Activated gamma-delta T cell treated with anti-CD3 and anti-CD28 coated beads, Interleukin-2, amount 50 U/mL, for 16 hours (primary cell): ENCODE measurements at places on chromosomes 16 and 17.
A peak's percentile ranks its signal among the peaks of the same experiment; 100 is the strongest.

DNA sequence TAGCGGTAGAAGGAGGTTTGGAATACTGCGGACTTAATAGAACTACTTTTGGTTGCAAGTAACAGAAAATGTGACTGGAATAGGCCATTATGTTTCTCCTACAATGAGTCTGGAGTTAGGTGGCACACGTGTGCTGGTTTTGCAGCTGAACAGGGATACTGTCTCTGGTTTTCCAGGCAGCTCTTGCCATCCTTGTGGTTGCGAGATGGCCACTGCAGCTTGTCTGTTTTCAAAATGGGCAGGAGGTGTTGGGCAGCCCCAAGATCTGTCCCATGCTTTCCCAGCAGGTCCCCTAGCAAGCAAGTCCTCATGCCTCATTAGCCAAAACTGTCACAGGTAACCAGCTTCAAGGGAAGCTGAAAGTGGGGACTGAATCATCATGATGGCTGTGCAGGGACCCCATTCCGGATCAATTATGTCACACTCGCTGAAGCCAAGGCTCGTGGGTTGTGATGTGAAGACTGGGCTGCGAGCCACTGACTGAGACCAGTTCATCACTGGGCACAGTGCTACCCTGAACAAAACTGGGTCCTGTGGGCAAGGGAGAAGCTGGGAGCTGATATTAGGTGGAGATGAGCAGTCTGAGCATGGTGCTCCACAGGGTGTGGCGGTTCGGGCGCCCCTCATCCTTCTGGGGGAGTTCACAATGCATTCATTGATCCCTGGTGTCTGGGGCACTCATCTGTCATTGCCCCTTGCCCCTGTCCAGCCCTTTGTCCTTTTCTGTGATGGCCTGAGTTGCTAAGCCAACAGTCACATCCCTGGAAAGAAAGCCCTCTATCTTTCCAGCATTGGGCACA is 82.1 kb downstream of the KSR1 start:
- DNase-seq: no peak

GRCh38 chr16:1706386-1707192 is 594 bp downstream of the MAPK8IP3 start:
- DNase-seq: peak; percentile 39

GRCh38 chr17:19386051-19386929 is 700 bp downstream of the MFAP4 start:
- no peak for DNase-seq

DNA sequence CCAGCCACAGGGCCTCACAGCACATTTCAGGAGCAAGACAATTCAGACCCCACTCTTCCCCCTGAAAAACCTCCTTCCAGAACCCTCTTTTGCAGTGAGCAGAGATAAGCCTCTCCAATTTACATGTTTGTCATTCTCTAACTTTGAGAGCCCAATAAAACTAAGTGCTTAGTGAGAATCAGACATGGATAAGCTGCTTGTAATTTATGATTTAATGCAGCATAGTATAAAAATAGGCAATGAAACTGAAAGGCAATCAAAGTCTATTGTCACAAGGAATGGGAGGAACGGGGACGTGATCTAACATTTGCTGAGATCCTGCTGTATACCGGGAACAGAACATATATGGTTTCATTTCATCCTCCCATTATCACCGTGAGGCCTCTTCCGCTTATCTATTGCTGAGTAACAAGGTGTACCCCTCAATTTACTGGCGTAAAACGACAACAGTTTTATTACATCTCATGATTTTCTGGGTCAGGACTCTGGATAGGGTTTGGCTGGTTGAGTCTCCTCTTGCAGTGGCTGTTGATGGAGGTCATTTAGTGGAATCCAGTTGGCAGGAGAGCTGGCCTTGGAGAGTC is 597.4 kb downstream of the MAF start:
- no peak for DNase-seq

DNA sequence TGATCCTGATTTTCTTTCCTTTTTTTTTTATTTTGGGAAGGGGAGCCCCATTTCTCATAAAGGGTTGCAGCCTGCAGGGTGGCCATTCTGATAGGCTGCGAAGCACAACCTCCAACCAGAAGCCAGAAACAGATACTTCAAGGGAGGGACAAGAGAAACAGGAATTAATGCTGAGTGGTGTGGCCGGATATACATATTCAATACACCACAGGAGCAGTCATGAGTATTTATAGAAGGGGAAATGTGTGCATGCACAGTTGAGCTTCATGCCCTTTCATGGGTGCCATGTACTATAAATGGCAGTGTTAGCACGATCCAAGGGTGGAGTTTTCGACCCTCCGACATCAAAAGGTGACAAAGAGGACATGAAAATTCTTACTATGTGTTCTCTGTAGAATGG is 320.8 kb downstream of the CBLN1 start:
- no peak for DNase-seq

DNA sequence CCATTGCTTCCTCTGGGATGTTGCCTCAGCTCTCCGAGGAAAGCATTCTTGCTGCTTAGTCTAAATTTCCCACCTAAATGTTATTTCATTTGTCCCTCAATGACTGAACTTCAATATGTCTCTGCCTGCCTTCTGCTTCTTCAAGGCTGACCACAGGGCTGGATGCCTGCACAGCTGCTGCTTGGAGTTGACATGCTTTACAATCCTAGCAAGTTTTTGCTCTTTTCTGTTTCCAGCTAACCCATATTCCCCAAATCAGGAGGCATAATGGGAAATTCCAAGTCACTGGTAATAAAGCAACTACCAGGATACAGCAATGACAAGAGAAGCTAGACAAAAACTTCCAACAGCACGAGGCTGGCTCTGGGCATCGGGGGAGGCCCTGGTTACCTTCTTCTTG is 48.9 kb downstream of the GTF3C1 start:
- DNase-seq: no peak

DNA sequence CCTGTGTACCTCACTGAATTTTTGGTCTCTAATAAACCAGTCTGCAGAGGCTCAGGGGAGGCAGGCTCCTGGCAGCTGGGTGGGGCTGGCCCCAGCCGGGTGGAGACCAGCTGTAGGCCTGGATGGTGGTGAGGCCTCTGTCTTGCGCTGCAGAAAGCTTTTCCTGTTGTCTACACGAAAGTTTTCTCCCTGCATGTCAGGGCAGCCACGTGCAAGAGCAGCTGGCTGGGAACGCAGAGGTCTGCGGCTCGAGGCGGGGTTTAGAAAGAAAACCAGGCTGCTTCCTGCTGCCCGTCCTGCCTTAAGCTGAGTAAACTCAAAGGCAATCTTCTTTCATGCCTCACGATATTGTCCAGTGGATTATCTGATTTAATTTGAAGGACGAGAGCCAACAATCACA is 2.4 kb downstream of the SERPINF1 start:
- peak; percentile 20 for DNase-seq

- no peak for DNase-seq
Measured at GRCh38 chr17:38428643-38429371, 543 bp downstream of the ARHGAP23 start.

- DNase-seq: no peak
Measured at GRCh38 chr16:88516601-88517061, 53.6 kb upstream of the ZC3H18 start.

GRCh38 chr17:18225642-18226283 is 328 bp downstream of the LLGL1 start:
- DNase-seq: no peak

DNA sequence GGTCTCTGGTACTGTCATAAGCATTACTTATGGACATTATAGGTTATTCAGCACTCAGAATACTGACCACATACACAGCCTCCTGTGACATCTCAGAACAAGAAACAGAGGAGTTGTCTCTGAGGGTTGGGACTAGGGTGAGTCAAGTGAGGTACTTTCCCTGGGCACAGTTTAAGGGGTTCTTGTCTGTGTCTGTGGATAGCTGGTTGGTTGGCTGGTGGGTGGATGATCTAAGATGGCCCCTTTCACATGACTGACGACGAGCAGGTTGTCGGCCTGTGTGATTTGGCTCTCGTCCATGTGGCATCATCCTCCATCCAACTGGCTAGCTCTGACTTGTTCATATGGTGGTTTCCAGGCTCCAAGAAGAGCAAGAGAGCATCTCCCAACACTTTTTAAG is 163.9 kb downstream of the PRKCB start:
- no peak for DNase-seq

GRCh38 chr17:15998031-15998562 is 1.4 kb downstream of the ZSWIM7 start:
- no peak for DNase-seq

DNA sequence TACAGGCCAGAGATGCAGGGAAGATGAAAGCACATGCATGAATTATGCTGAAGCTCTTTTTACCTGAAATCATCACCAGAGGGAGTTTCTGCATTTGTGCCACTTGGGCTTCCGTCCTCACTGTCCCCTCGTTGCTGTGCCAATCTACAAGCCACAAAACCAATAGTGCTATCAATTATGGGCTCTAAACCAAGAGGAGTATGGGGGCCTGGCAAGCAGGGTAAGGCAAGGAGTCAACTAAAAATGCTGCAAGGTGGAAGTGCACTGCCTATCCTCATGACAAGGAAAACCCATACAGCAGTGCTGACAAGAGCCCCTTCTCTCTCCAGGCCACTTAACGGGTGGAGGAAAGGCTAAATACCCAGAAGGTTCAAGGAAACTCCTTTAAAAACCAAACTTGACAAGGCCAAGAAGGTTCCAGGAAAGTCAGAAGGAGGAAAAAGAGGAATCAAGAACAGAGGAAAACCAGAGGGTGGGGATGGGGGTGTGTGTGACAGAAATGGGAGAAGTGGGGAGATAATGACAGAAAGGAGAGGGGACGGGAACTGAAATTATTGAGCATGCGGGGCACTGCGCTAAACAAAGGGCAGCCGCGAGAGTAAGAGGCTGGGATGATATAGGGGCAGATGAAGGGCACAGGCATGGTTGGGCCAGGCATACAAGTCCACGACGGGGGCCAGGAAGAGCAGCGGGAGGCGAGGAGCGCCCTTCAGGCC is 674 bp downstream of the C17orf75 start:
- peak; percentile 23 for DNase-seq

DNA sequence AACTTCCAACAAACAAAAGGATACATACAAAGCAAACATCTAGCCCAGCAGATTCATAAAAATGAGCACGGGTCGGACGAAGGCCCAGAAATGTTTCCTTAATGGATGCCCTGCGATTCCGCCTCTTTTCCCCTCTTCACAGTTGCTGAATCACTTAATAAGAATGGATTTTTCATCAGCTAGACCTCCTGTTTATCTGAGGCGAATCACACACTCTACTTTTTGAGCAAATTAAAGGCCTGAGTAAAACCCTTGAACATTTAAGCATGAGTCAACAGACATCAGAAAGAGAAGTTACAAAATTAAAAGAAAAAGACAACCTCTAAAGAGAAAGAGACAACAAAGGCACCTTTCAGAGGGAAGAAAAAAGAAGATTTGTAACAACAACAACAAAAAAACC is 44.7 kb downstream of the HS3ST3A1 start:
- DNase-seq: no peak

- DNase-seq: no peak
Measured at GRCh38 chr16:61296814-61297213, 739.4 kb downstream of the CDH8 start.

GRCh38 chr16:71537643-71538042 is 11.4 kb downstream of the CHST4 start:
- DNase-seq: no peak

DNA sequence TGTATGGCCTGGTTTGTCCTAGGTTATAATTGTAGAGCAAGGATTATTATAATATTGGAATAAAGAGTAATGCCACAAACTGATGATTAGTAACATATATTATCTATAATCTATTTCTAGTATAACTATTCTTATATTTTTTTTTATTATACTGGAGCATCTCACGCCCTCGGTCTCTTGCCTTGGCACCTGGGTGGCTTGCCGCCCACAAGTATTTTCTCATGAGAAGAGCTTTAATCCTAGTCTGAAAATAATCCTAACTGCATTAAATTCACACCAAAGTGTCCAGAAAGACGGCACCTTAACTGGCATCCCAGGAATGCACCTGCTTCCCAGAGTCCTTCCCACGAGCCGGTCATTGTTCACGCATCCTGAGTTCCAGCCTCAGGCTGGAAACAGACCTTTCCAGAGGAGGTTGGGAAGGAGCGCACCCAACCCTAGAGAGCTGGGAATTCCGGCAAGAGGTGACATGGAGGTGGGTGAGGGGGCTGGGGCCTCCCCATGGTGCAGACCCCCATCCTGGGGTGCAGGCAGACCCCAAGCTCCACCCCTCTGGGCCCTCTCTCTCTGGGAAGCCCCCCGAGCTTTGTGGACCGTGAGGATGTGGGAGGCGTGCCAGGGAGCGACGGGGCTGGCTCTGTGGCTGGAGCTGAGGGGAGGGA is 15.9 kb downstream of the CHMP1A start:
- DNase-seq: no peak

GRCh38 chr16:81140930-81141780 is 45.0 kb upstream of the GCSH start:
- DNase-seq: no peak

GRCh38 chr16:57240851-57241250 is 4.2 kb upstream of the ARL2BP start:
- no peak for DNase-seq

GRCh38 chr17:61205401-61205800 is 194.2 kb upstream of the TBX2 start:
- DNase-seq: no peak

- no peak for DNase-seq
Measured at GRCh38 chr17:55706808-55707773, 15.6 kb downstream of the TMEM100 start.

DNA sequence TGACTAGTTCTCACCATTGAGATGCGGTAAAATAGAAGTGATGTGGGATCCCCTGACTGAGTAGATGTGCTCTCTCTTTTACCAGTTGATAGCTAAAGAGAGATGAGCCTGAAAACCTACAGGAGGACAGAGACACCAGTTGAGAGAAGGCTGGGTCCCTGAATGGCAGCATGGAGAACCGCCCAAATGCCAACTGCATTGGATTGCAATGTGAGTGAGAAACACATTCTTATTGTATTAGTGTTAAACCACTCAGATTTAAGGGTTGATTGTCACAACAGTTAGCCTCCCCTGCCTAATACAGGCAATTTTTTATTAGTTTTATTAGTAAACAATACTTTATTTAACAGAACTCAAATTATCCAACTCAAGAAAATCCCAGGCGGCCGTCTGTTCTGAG is 61.2 kb downstream of the SPACA3 start:
- no peak for DNase-seq

DNA sequence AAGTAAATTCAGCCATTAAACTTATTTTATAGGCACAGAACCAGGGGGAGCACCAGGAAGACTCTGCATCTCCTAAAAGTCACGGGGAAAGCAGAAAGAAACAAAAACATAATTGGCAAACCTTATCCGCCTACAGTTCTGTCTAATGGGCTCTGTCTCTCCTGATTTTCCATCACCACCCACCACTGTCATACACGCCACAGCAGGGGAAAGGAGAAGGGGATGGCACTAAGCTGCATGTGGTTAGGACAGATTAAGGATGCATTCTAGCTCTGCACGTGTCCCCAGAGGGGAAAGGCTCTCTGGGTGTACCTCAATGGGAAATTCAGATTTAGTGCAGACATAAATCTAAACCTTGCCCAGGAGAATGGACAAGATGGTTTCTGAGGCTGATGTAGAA is 359.8 kb downstream of the TMEM114 start:
- DNase-seq: no peak
